ENCODE measurements at places on chromosomes 11 and 22.

- no peak for DNase-seq
Observed at GRCh38 chr11:71137376-71137775, 115.0 kb downstream of the SHANK2 start.

- DNase-seq: peak; percentile 4
Observed at GRCh38 chr11:26849036-26849435, 127.2 kb upstream of the SLC5A12 start.

- DNase-seq: no peak
Observed at GRCh38 chr11:119207415-119207960, 1.3 kb downstream of the CBL start.

DNA sequence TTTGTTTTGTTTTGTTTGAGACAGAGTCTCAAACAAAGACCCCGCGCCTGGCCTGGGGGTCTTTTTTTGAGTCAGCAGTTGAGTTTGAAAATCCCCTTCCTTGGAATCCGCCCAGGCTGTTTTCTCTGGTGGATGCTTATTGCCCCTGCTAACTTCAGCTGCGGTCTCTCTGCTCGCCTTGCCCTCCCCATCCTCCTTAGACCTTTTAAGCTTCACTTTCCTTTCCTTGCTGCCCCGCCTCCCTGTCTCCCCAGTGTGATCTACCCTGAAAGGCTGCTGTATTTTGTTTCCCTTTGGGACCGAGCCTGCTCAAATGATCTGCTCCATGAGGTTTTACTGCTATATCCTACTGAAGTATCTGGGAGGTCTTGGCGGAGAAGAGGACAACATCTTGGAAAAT, 2.5 kb downstream of the USP18 start:
- DNase-seq: no peak

All from NCI-H526 (cell line).